Tibial nerve (tissue), 4 donors: ENCODE measurements at places on chromosomes 4 and X. TPM values are rescaled to one million over a fixed set of nuclear protein-coding genes. Genes with fewer than 3 reads are reported as not detected.

GRCh38 chr4:14701389-14701788, 300.9 kb upstream of the CPEB2 start:
- no peak overlapping the region for H3K4me3 ChIP-seq
- H3K27ac ChIP-seq: no peak overlapping the region

DNA sequence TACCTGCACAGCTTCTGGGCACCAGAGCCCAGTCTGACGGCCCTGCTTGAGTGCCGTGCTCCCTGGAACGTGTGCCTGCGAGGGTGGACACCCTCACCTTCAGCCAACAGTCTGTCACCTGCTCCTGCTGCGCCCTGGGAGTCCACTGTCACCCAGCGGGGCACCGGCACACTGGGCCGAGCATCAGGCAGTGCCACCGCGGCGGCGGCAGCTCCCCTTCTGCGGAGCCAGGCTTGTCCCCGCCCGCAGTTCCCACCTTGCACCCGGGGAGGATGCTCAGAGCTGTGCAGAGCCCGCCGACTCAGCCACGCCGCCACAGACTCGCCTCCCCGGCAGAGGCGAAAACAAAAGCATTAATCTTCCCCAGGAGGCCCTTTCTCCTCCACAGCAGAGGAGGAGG, 86.8 kb downstream of the ABLIM2 start:
- no peaks in the 10 kb centered on the region for H3K36me3 ChIP-seq
- no peaks in the 10 kb centered on the region for H3K27me3 ChIP-seq
- no peak for DNase-seq
- H3K4me1 ChIP-seq: no peaks in the 10 kb centered on the region

DNA sequence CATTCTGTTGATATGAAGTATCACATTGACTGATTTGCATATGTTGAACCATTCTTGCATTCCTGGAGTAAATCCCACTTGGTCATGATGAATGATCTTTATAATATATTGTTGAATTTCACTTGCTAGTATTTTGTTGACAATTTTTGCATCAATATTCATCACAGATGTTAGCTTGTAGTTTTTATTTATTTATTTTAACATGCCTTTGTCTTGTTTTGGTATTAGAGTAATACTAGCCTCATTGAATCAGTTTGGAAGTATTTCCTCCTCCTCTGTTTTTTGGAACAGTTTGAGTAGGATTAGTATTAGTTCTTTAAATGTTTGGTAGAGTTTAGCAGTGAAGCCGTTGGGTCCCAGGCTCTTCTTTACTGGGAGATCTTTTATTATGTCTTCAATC, 13.9 kb upstream of the ADH1C start:
- no peaks in the 10 kb centered on the region for H3K36me3 ChIP-seq
- no peaks in the 10 kb centered on the region for H3K4me1 ChIP-seq
- H3K27me3 ChIP-seq: no peaks in the 10 kb centered on the region
- H3K27ac ChIP-seq: no peak overlapping the region

Gene ARAP2
- 65.6 TPM for total RNA-seq

DNA sequence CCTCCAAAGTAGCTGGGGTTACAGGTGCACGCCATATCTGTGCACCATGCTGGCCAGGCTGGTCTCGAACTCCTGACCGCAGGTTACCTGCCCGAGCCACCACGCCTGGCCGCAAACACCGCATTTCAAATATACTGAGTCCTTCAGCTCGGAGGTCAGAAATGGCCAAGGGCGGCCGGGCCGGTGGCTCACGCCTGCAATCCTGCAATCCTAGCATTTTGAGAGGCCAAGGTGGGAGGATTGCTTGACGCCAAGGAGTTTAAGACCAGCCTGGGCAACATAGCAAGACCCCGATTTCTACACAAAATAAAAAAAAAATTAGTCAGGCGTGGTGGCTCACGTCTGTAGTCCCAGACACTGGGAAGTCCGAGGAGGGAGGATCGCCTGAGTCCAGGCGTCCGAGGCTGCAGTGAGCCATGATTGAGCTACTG, 71.9 kb upstream of the PPP2R3B start:
- H3K27ac ChIP-seq: no peak overlapping the region
- H3K4me1 ChIP-seq: no peaks in the 10 kb centered on the region
- no peaks in the 10 kb centered on the region for H3K36me3 ChIP-seq
- DNase-seq: no peak
- H3K4me3 ChIP-seq: no peak overlapping the region

- H3K4me1 ChIP-seq: no peaks in the 10 kb centered on the region
- no peaks in the 10 kb centered on the region for H3K36me3 ChIP-seq
- no peak for DNase-seq
- H3K27me3 ChIP-seq: no peaks in the 10 kb centered on the region
These were observed 75.5 kb downstream of the GALNT7 start for GRCh38 chr4:173243917-173244658.

Gene SLC10A4
- not detected for total RNA-seq

- H3K4me3 ChIP-seq: no peak overlapping the region
- H3K27me3 ChIP-seq: no peaks in the 10 kb centered on the region
- no peak for DNase-seq
- no peak overlapping the region for H3K27ac ChIP-seq
- H3K36me3 ChIP-seq: no peaks in the 10 kb centered on the region
These were observed 75.3 kb upstream of the RAPGEF2 start for GRCh38 chr4:159027535-159027934.

DNA sequence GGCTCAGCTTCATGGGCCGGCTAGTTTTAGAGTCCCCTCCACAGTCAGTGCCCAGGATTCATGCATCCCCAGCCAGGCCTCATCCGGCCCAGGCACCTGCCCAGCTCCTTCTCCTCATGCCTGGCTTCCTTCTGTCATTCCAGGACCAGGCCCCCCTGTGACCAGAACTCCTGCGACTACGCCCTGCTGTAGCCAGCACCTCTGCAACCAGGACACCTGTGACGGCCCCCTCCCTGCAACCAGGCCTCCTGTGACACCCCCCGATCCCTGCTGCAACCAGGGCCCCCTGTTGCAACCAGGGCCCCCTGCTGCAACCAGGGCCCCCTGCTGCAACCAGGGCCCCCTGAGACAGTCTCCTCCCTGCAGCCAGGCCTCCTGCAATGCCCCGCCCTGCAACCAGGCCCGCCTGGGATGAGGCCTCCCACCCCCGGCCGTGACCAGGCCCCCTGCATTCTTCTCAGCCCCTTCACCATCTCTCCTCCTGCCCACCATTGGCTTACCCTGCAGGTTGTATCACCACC, 46.8 kb downstream of the HTRA3 start:
- H3K4me1 ChIP-seq: no peaks in the 10 kb centered on the region
- no peak for DNase-seq
- H3K27me3 ChIP-seq: no peaks in the 10 kb centered on the region
- H3K4me3 ChIP-seq: no peak overlapping the region
- H3K36me3 ChIP-seq: no peaks in the 10 kb centered on the region

- H3K27me3 ChIP-seq: no peaks in the 10 kb centered on the region
- H3K4me1 ChIP-seq: no peaks in the 10 kb centered on the region
- H3K36me3 ChIP-seq: no peaks in the 10 kb centered on the region
- no peak overlapping the region for H3K4me3 ChIP-seq
These were observed 9.1 kb downstream of the IL13RA1 start for GRCh38 chrX:118736394-118737010.
